ENCODE measurements at places on chromosomes 4 and X.

GRCh38 chr4:41613386-41613785, 75.4 kb downstream of the LIMCH1 start:
- no peak for DNase-seq

DNA sequence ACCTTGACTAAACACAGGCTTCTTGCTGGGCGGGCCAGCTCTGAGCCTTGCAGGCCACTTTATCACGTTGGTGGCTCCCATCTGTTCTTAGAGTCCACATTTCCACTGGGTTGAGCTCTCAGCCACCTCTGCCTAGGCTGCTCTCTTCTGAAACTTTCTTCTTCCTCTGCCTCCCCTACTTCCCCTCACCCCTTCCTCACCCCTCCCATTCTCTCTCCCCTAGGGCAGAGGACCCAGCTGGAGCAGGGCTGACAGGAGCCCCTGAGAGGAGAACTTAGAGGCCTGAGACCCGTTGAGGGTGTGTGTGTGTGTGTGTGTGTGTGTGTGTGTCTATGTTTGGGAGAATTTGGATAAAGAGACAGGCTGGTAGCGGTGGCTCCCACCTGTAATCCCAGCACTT, 19.9 kb upstream of the TMSB4X start:
- DNase-seq = peak; percentile 38

- DNase-seq = no peak
Observed at GRCh38 chr4:158739600-158739999, 16.4 kb upstream of the PPID start.

GRCh38 chrX:42697544-42697943, 80.4 kb downstream of the PPP1R2C start:
- no peak for DNase-seq

DNA sequence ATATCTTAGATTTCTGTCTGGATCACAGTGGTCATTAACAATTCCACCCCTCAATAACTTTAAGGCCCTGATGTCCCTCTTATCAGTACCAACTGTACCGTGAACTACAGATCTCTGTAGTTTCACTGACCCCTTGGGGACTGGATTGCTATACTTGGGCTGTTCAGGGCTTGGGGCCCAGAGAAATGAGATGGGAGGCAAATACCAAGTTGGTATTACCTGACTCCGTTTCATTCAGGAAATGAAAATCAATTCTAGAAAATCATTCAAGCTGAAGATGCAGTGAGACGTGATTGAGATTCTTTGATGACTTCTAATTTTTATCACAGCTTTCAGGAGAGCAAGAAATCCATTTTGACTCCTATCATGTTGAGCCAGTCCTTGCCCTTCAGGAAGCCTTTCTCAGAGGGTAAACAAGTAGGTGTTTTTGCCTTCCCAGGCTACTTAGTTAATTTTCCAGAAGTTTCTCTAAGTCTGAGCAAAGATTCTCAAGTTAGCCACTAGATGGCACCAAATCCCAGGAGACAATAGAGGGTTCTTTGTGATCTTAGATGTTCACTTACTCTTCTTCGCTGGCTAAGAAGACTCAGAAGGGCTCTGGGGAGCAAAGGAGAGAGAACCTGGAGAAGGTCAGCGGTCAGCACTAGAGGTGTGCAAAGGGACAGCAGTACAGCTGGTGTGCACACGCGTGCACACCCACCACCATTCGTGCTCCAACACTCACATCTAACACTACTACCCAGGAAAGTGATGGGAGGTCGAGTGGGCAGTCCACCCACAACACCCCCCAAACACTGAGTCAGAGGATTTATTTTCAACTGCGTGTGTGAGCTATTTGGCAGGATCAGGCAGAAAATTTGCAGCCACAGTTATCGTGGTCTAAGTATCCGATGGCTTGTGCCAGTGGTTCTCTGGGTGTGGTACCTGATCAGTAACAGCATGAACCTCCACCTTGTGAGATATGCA, 7.4 kb downstream of the HNRNPH2 start:
- peak; percentile 54 for DNase-seq

Data from MV-4-11 (cell line).